ENCODE measurements at places on chromosomes 2 and 18. TPM values are rescaled to one million over a fixed set of nuclear protein-coding genes. Genes with fewer than 3 reads are reported as not detected.

- H3K27me3 ChIP-seq: no peaks in the 10 kb centered on the region
- no peak overlapping the region for H3K4me3 ChIP-seq
- H3K36me3 ChIP-seq: no peaks in the 10 kb centered on the region
- DNase-seq: no peak
These were observed 135.0 kb downstream of the SMAD2 start for GRCh38 chr18:47795434-47795814.

- H3K27me3 ChIP-seq: no peaks in the 10 kb centered on the region
- H3K27ac ChIP-seq: peak overlapping the region; percentile 75
- peak overlapping the region; percentile 90 for H3K4me3 ChIP-seq
- DNase-seq: peak; percentile 50
- H3K4me1 ChIP-seq: peaks cover 59% of the 10 kb centered on the region
These were observed 4.1 kb upstream of the ITPRIPL1 start for GRCh38 chr2:96320728-96321622.

The TTLL4 gene
- 22.8 TPM for total RNA-seq

The AGAP1 gene
- 56.4 TPM for total RNA-seq

The SCYGR4 gene
- total RNA-seq: not detected

Data from natural killer cell (primary cell).